ENCODE measurements at places on chromosomes 13 and 19.

- peak; percentile 14 for DNase-seq
Measured at GRCh38 chr19:38224014-38224862, at the start of gene DPF1. TSS of gene DPF1 (minus strand) at chr19:38224222. CDS start at chr19:38224142, 80 bp downstream.

- DNase-seq = no peak
Measured at GRCh38 chr13:93502987-93503615, 276.5 kb downstream of the GPC6 start.

DNA sequence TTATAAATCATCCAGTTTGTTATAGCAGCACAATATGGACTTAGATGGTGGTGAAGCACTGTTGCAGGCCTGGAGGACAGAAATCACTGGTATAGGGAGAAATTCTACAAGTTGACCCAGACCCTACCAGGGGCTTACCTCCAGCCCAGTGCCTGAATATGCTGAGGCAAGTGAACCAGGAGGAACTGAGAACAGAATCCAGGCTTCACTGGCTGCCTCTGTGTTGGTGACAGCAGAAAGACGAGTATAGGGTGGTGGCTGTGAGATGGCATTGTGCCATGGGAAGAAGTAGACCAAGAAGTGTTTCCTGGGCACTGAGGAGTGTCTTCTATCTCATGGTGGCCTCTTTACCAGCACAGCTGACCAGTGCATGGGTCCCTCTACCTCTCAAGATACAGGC lies 15.9 kb upstream of the EID2 start:
- no peak for DNase-seq

- no peak for DNase-seq
Measured at GRCh38 chr19:4807188-4807587, 15.7 kb downstream of the FEM1A start.

GRCh38 chr19:18041054-18041453 lies 33.1 kb downstream of the ARRDC2 start:
- DNase-seq = no peak

GRCh38 chr13:95494082-95494681 lies 58.3 kb upstream of the CLDN10 start:
- DNase-seq = no peak

- DNase-seq = no peak
Measured at GRCh38 chr13:40352802-40353562, 313.5 kb downstream of the FOXO1 start.

DNA sequence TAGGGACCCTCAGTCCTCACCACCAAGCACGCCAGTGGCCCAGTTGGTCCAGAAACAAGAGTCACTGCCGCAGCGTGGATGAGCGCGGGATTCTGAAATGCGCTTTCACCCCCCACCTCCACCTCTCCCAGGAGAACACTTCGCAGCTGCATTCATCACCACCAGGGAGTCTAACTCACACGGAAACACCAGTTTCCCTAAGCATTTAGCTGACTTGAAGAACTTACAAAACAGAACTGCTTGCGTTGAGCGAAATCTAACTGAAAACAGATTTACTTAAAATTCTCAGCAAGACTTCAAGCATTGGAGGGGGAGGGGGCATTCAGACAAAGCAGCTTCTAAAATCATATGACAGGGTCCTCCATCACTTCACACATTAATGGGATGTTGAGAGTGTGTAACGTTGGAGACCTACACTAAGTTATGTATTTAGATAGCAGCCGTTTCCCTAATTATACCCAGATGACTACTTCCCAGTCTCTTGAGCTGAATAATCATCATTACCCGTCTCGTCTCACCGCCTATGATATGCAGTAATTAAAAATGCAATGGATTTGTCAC lies 258.2 kb upstream of the IRS2 start:
- no peak for DNase-seq

GRCh38 chr19:49613374-49613773 lies 22.4 kb downstream of the PRR12 start:
- DNase-seq = no peak

DNA sequence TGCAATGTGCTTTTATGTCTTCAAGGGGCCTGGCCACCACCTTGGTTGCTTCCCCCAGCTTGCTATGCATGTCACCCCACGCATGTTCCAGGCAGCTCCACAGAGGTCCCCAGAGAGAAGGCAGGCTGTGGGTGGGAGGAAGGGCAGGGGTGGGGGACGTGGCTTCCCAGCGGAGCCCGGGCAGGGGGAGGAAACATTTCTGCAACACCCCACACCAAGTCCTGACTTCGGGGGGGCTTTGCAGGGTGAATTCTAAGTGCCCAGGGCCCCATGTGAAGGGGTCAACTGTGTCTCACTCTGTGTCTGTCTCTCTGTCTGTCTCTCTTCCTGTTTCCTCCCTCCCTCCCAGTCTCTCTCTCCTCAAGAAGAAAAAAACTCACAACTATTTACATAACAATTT lies 39.6 kb downstream of the LTBP4 start:
- DNase-seq = no peak

GRCh38 chr13:31495336-31495735 lies 244.0 kb upstream of the RXFP2 start:
- no peak for DNase-seq

DNA sequence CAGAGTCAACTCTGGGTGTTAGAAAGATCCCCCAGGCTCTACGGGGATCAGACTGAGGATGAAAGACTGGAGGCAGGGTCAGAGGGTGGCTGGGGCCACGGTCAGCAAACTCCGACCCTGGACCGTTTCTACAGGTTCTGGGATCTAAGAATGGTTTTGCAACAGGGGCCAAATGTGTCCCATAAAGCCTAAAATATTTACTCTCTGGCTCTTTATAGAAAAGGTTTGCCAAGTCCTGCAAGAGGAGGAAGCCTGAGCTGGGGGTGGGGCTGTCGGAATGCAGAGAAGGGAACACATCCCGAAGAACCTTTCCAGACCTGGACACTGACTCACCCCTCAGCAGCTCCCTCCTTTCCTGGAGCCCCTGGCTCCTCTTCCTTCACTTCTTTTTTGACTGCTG lies 20.7 kb downstream of the LIG1 start:
- DNase-seq = no peak

DNA sequence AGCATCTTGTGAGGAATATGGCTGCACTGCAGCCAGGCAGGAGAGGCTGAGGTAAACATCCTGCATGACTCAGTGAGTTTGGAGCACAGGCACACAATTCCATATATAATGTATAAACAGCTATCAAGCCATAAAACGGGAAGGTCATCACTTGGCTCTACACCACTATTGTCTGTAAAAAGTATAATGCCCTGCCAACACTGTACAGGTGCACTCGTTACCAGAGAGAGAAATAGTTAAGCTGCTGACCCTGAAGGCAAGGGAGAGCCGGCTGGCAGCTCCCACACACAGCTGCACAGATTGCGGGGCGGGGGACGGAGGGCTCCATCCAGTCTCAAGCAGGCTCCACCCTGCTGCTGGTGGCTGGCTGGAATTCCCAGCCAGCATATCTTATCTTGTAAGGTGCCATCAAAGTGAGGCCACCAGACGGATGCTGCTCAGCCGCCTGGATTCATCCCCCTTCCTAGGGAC lies 668.1 kb downstream of the SLITRK5 start:
- no peak for DNase-seq

DNA sequence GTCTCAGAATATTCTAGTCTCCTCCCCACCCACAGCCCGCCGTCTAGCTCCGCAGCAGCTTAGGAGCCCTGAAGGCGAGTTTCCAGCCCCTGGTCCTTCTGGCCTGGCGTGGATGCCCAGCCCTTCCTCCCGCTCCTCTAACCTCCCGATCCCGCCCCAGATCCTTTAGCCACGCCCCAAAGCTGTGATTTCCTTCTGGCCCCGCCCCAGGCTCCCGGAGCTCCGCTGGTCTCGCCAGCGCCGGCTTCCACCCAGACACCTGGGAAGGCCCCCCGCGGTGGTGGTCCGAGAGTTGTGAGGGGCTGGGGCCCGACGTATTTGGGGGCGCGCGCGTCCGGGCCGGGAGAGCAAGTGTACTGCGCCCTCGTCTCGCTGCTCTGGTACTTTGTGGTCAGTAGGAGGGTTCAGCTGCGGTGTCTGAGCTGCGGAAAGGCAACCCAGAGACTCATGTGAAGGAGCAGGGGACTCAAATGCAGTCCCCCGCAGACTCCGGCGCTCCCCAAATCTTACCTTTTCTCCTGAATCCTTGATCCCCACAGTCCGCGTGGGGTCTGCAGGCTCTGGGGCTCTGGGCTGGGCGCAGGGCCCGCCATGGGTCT lies at the start of gene CGB7:
CGB7 (minus strand) TSS at position 114 of the 599 bp plus-strand sequence. CDS start 2,374 bp downstream, outside the sequence.
- DNase-seq = peak; percentile 18

DNA sequence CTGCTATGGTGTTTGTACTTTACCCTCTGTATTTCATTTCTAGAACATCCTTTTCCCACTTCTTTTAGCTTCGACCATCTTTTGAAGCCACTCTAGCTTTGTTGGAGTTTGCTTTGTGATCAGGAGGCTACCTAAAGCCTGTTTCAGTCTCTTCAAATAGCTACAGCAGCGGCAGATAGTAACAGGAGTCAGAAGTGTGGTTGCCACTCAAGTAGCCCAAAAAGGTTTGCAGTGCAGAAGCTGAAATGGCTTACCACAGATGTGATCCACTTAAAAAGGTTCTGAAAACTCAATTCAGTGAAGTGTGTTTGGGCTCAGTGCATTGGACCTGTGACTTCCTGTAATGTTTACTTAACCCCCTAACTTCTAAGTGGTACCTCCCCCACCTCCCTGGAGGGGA lies 26.2 kb downstream of the WASF3 start:
- no peak for DNase-seq

- no peak for DNase-seq
Measured at GRCh38 chr19:8221161-8221560, 12.0 kb downstream of the CERS4 start.

DNA sequence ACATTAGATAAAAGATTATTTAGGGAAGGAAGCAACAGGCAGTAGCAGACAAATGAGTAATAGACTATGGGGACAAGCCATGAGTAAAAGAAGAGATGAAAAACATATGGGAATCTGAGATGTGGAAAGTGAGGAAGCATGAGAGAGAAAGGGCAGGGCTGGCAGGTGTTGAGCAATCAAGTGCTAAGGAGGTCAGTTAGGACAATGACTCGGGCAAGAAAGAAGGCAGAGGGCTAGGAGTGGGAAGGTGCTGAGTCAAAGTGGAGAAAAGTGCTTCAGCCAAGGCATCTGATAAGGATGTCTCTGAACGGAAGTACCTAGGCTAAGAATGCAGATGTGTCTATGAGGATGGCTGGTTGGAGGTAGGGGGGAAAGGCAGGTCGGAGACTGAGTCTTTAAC lies 291.9 kb upstream of the HTR2A start:
- DNase-seq = no peak

- DNase-seq = no peak
Measured at GRCh38 chr19:38425222-38425809, 703 bp downstream of the RASGRP4 start.

DNA sequence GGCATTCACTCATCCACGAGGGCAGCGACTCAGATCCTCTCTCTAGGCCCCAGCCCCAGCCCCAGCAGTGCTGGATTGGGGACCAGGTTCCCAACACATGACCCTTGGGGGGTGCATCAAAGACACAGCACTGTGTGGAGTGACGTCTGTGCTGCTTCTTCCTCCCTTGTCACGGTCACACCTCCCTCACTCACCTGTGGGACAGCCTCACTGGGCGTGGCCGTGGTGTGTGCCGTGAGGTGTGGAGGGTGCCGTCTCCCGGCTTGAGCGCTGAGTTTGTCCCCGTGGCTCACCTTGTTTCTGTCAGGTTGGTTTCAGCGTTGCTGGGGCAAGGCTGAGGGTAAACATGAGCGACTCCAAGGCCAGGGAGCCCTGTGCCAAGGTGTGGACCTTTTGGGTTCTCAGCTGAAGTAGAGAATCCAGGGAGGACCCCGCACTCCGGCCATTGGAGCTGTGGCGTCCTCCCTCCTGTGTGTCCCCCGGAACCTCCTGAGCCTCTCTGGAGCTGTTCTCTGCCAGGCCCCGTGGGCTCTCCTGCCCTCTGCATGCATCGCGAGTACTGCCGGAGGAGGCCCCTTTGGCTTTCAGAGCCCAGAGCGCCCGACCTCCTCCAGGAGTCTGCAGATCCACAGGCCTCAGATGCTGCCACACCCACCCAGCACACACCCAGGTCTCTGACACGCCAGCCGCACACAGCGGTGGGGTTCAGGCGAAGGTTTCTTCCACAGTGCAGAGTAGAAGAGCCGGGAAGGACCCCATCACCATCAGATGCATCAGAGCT lies 33.6 kb downstream of the CSNK1G2 start:
- DNase-seq = no peak

GRCh38 chr19:34997071-34997617 lies 3.0 kb upstream of the GRAMD1A start:
- no peak for DNase-seq

DNA sequence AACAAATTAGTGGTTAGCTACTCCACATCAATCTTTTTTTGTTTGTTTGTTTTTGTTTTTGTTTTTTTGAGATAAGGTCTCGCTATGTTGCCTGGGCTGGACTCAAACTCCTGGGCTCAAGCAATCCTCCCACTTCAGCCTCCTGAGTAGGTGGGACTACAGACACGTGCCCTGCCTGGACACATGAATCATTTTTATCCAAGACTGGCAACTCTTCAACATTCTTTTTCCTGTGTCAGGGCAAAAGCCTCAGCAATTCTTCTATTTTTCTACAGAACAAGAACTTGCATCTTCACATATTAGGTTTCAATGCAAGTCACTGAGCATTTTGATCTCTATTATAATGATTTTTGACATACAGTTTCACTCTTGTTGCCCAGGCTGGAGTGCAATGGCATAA lies 76.8 kb upstream of the LRCH1 start:
- DNase-seq = no peak

DNA sequence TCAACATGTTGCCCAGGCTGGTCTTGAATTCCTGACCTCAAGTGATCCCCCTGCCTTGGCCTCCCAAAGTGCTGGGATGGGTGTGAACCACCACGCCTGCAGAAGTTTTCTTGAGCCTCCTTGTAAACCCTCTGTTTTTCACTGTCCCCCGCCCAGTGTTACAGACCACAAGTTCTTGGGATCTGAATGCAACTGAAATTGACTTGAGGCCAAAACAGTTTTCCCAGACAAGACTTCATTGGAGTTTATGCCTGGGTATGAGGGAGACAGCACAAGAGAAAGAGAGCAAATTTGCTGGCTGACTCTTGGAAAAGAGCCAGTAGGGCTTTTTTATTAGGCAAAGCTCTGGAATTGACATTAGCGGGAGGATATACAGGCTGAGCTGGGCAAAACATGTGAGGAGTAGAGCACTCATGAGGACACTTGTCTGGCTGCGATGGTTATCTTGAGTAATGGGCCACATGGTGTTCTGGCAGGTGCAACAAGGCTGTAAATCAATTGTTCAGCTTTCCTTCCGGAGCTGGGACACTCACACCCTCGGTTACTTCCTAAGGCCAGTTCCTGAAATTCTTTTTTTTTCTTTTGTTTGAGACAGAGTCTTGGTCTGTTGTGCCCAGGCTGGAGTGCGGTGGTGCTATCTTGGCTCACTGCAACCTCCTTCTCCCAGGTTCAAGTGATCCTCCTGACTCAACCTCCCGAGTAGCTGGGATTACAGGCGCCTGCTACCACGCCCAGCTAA lies 12.7 kb upstream of the HNRNPL start:
- DNase-seq = no peak

DNA sequence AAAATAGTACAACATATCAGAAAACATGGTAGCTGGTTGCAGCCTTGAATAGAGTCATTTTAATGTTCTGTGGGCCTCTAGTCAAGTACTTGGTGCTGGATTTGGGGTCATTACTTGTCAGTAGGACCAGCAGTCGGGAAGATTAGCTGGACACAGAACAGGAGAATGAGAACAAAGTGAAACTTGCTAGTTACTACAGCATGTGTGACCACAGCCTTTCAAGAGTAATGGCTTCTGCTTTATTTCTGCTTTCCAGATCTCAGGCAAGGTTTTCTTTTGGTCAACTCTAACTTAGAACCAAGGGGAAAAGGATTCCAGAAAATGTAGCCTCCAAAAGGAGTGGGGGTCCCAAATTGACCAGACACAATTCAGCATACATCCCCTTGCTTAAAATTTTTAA lies 17.1 kb upstream of the VWA8 start:
- DNase-seq = no peak

- DNase-seq = no peak
Measured at GRCh38 chr13:101120007-101120406, 296.3 kb downstream of the NALCN start.
